ENCODE measurements at places on chromosomes 12 and 14.

DNA sequence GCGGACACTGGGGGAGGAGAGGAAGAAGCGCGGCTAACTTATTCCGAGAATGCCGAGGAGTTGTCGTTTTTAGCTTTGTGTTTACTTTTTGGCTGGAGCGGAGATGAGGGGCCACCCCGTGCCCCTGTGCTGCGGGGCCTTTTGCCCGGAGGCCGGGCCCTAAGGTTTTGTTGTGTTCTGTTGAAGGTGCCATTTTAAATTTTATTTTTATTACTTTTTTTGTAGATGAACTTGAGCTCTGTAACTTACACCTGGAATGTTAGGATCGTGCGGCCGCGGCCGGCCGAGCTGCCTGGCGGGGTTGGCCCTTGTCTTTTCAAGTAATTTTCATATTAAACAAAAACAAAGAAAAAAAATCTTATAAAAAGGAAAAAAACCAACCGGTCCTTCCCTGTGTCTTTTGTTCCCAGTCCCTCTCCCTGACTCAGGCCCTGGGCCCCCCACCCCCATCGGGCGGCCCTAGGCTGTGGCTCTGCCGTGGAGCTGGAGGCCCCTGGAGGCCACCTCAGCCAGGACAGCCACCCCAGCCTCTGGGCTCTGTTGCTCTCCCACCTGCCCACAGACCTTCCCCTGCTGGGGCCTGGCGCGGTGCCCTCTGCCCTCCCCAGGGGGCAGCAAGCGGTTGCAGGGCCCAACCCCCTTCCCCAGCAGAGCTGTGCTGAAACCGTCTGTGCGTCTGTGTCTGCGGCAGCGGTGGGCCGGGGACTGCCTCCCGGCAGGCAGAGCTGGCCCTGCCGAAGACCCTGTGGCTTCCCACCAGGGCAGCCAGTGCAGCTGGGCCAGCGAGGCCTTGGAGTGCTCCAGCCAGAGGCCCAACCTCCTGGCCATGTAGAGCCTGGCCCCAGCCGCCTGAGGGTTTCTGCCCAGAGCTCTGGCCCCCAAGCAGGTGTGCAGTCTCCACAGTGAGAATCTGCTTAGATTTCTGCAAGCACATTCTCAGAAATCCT is 4.0 kb upstream of the CRIP2 start:
- no peak for DNase-seq

DNA sequence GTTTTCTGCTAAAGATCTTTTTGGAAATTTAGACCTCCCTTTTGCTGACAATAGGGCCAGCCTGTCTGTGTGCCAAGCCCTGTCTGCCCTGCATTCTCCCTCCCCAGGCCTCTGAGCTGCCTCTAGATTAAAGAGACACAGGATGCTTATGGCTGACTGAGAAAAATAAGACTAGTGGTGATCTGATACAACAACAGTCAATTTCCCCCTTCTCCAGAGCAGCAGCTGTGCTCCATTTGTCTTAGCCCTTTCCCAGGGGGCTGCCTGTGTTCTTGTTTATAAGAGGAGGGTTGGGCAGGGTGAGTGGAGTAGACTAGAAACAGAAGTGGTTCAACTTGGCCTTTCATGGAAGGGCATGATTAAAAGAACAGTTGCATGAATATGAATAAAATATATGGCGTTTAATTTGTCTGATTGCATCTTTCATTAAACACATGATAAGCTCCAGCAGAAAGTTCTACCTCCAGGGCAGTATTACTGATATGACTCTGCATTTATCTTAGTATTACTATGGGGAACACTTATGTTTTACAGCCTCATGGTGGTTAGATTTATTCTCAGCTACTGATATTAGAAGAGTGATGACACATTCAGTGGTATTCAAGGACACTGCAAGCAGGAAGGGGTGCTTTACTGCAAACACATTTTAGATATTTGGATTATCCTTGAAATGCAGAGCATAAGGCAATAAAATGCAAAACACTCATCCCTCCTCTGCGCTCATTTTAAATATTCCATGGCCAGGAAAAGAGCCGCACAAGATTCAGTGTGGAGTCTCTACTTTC is 150.2 kb upstream of the CLEC14A start:
- DNase-seq: peak; percentile 93

GRCh38 chr12:77115471-77115870 is 50.1 kb upstream of the E2F7 start:
- DNase-seq: no peak

DNA sequence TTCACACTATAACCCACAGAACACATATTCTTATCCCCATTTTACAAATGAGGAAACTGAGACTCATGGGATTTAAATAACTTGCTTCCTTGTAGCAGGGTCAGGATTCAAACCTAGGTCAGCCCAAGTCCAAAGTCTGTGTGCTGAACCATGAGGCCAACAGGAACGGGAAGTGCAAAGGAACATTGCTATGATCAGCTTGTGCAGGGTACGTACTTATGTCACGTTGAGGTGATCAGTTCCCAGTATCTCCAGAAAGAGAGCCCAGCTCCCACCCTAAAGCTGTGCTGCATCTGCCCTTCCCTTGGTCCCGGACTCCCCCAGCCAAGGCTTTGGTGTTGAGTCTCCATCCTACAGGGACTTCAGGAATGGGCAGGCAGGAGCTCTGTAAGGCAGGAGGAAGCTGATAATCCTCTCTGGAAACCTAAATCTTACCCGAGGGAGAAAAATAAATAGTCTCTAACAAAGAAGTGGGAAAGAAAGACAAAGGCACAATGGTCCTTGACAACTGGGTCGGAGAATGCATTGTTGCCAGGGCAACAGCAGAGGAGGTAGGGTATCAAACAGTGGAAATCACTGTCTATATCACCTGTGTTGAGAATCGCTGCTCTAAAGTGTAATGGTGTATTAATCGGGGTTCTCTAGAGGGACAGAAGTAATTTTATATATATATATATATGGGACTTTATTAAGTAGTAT is 82.5 kb upstream of the FICD start:
- DNase-seq: no peak

DNA sequence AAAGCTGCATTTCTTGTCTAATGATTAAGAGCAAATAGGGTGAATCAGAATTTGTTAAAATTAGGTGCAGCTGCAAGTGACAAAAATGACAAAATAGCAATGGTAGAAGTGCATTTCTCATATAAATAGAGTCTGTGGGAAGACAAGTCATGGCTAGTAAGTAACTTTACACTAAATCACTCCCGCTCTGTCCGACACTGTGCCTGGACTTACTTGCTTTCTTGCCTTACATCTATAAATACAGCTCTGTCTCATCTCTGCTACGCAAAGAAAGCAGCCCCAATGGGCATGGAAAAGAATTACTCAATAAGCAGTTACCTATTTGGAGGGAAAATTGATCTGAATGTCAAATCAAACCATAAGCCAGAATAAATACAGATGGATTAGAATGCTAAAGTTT is 245.4 kb upstream of the KRR1 start:
- DNase-seq: no peak

- DNase-seq: no peak
These were observed 100.5 kb downstream of the PPM1H start for GRCh38 chr12:62834406-62834805.

- no peak for DNase-seq
These were observed 60.1 kb downstream of the TAOK3 start for GRCh38 chr12:118312578-118312977.

GRCh38 chr12:3257411-3257810 is 180.2 kb downstream of the TSPAN9 start:
- no peak for DNase-seq

DNA sequence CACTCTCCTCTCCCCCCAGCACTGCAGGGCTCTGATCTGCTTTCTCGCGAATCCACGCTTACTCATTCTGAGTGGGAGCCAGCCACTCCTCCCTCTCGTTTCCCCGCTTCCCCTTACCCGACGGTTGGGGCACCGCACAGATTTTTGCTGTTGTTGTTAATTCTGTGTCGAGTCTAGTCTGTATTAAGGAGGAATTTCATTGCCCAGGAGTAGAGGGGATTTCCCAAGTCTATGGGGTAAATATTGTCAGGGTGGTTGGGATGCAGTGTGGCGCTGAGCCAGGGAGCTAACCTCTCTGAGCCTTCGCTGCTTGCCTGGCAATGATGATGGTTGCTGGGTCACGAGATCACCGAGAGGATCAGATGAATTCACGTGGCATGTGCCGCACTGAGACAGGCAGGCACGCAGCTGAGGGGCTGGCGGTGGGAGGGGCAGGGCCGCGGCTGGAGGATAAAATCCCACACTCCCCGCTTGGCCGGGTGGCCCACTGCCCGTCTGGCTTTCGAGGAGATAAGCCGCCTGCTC is 18.5 kb downstream of the NCOR2 start:
- no peak for DNase-seq

- no peak for DNase-seq
These were observed 6.3 kb upstream of the NFE2 start for GRCh38 chr12:54306925-54307741.

GRCh38 chr12:7150356-7150755 is 20.2 kb downstream of the CLSTN3 start:
- DNase-seq: no peak

- no peak for DNase-seq
These were observed 128.2 kb downstream of the EML1 start for GRCh38 chr14:99921425-99921824.

- DNase-seq: no peak
These were observed 53.5 kb downstream of the ANO6 start for GRCh38 chr12:45269412-45269751.

GRCh38 chr14:103094406-103095209 is at the start of gene EXOC3L4:
Gene EXOC3L4, plus strand, starts transcription at chr14:103094725. Its CDS starts 5,495 bp downstream, at chr14:103100220.
- DNase-seq: no peak

GRCh38 chr12:97260786-97261185 is 201.8 kb upstream of the RMST start:
- DNase-seq: no peak

- no peak for DNase-seq
These were observed 105.7 kb downstream of the GCH1 start for GRCh38 chr14:54796961-54797360.

Data from NCI-H1436 treated with DMSO at 0.1 percent for 48 hours (cell line).